Left lung (tissue), 14 donors: ENCODE measurements at places on chromosomes 6 and 20. TPM values are rescaled to one million over a fixed set of nuclear protein-coding genes. Genes with fewer than 3 reads are reported as not detected.

Gene HSPA12B
- total RNA-seq: 22.1 TPM

Gene AVP
- total RNA-seq: not detected

Gene PERP
- total RNA-seq: 64.9 TPM

Gene NKX2-2
- total RNA-seq: not detected

Gene ATP9A
- total RNA-seq: 15.3 TPM

Gene RNF217
- total RNA-seq: 18.5 TPM

Gene OR11A1
- not detected for total RNA-seq

Gene CLPSL1
- not detected for total RNA-seq

Gene SNX5
- total RNA-seq: 82.0 TPM

Gene ULBP1
- 1.1 TPM for total RNA-seq

Gene VSTM2L
- 30.1 TPM for total RNA-seq

Gene KCNB1
- total RNA-seq: 0.34 TPM

Gene PKIB
- 2.2 TPM for total RNA-seq
